ENCODE measurements at places on chromosomes 1 and 21.

DNA sequence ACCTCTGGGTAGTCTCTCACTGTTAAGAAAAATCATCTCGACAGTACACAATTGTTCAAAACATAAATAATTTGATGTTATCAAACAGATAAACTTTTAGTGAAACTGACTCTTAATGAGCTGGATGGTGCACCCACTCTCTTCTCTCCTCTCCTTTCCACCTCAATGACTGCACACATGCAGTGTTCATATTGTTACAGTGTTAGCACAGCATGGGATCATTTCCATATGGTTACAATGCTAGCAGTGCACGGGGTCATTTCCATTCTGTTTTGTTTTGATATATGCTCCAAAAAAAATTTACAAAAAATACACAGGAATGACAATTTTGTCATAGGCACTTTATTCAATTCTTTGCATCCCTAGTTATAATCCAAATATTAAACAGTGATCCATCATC is 26.4 kb upstream of the RNF187 start:
- DNase-seq, result no peak

- no peak for DNase-seq
Observed at GRCh38 chr1:53804791-53805505, 33.1 kb downstream of the NDC1 start.

DNA sequence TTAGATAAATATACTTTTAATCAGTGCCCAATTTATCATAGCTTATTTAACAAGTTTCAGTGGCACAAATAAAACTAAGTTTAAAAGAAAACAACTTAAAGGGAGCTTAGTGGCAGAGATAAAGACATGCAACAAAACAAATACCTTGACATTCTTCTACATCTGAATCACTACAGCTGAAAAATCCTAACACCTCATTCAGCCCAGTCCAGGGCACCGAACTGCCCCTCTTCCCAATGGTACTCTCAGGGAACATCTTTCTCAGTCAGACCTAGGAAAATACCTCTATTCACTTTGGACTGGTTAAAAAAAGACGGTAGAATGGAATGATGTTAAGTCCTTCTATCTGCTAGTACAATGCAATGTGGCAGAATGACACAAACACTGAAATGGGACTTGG is 8.3 kb downstream of the OTUD7B start:
- no peak for DNase-seq

- no peak for DNase-seq
Observed at GRCh38 chr1:222370913-222371675, 176.8 kb downstream of the HHIPL2 start.

DNA sequence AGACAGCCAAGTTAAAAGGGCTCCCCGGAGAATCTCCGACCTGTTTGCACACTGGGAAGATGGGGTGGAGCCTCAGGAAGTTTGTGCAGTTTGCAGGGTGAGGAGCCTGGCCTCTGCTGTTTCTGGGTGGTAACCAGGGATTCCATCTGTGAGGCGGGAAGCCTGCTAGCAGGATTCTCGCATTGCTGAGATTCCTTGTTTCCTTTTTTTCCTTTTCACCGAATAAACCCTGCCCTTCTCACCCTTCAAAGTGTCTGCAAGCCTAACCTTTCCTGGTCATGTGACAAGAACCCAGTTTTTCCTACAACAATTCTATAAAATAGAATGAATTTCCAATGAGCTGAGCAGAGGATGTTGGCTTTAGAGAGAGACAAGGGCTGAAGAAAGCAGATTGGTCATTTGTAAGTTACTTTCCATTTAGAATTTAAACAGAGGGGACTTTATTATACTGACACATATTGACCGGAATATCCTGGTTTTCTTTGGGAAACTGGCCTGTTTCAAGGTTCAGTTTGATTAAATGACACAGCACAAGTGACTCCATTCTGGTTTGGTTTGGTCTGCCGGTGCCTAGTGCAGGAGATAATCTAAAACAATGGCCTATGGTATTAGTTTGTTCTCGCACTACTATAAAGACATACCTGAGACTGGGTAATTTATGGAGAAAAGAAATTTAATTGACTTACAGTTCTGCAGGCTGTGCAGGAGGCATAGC is 48.7 kb upstream of the DNAH14 start:
- DNase-seq, result no peak

GRCh38 chr1:114764689-114765088 is 6.9 kb upstream of the CSDE1 start:
- no peak for DNase-seq

- no peak for DNase-seq
Observed at GRCh38 chr1:17120962-17121837, 1.9 kb upstream of the PADI2 start.

DNA sequence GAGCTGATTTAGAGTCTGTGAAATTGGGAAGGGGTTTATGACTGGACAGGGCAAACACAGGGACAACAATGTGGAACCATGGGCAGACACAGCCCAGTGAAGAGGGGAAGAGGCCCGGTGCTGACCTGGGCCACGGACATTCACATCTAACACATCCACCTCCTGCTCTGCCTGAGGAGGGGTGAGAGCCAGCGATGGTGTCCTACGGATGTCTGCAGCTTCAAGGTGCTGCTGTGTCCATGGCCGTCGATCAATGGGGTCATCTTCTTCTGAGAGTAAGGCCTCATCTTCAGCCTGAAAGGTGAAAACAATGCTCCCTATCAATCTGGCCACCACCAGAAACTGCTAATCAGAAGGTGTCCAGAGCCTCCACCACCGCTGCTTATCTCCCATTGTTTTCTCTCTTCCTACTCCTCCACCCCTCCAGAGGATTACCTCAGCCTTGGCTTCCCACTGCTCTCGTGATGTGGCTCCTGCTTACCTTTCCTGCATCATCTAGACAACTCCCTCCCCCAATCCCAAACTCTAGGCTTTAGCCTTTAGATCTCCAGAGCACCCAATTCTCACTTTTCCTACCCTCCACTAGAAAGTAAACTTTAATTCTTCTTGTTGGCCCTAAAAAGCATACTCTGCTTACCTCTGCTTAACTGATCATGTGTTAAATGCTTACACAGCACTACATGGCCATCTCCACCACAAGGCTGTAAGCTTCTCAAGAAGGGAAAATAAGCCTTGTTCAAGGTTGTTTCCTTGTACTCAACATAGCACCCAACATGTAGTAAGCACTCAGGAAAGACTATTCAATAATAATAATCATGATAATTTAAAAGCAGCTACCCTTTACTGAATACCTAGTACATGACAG is 24.0 kb upstream of the ADAM30 start:
- no peak for DNase-seq

- DNase-seq, result no peak
Observed at GRCh38 chr1:224359207-224359606, 2.5 kb downstream of the CNIH4 start.

GRCh38 chr1:87358219-87358618 is 29.5 kb downstream of the LMO4 start:
- no peak for DNase-seq

DNA sequence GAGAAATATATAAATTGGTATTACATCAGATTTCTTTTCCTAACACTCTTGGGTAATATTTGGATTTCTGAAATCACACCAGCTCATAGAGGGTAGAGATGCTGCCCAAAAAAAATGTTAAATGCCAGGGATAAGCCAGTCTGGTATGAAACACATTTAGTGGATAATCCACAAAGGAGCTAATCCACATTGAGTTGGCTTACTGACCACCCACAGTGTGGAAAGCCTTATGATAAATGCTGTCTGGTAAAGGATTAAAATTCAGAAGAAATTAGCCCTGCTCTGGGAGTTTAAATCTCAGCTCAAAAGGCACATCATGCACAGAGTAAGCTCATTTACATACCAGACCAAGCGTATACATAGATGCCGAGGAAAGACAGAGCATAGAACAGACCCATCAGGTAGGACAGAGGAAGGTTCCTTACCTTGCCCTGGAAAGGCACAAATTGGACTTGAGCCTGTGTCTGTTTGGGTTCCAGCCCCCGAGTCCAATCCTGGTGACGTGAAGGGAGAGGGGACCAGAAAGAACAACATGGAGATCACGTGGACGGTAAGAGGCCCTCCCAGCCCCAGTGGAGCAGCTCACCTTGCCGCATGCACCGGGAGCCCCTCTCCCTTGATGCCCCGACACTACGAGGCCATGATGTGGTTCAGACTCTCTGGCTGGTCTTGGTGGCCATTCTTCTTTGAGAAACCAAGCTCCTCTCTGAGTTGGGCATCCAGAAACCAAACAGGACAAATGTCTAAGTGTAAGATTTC is 62.9 kb upstream of the CNTN2 start:
- no peak for DNase-seq

DNA sequence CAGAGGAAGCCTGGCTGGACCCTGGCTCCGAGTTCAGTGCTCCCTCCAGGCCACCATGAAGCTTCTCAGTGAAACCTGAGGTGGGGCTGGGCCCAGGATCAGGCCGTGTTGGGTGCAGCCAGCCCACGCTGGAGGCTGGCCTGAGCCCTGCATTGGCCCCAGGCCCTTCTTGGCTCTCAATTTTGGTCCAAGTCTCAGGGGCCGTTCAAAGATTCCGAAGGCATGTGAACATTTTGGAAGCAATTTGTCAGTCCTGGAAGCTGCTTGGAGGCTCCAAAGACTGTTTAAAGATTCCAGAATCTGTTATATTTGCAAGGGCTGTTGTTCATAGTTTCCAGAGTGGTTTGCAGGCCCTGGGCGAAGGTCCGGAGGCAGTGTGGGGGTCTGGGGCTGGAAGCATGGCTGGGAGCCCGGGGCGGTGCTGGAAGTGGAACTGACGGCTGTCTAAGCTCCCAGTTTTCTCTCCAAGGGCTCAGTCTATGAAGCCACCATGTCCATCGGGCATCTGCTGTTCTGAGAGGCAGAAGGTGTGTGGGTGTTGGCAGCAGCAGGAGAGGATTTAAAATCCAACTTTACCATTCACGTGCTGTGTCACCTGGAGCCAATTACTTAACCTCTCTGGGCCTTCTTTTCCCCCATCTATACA is 104.9 kb downstream of the EPHB2 start:
- DNase-seq, result no peak

GRCh38 chr1:228205526-228206436 is 2.1 kb upstream of the OBSCN start:
- no peak for DNase-seq

DNA sequence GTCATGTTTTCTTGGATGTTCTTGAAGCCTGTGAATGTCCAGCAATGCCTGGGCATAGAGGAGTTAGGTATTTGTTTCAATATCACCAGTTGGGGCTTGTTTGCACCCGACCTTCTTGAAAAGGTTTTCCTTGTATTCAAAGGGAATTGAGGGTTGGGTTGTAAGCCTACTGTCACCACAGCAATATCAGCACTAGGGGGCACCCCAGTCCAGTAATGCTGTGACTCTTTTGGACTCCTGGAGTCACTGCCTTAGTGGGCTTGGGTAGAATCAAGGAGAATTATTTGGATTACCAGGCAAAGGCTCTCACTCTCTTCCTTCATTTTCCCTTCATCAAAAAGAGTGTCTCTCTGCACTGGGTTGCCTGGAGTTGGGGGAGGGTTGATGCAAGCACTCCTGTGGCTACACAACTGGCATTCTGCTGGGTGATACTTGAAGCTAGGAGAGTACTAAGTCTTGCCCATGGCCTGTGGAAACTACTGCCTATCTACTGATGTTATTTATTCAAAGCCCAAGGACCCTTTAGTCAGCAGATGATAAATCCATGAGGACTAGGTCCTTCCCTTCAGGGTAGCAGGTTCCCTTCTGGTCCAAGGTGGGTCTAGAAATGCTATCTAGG is 34.5 kb downstream of the OR10R2 start:
- DNase-seq, result peak; percentile 37

DNA sequence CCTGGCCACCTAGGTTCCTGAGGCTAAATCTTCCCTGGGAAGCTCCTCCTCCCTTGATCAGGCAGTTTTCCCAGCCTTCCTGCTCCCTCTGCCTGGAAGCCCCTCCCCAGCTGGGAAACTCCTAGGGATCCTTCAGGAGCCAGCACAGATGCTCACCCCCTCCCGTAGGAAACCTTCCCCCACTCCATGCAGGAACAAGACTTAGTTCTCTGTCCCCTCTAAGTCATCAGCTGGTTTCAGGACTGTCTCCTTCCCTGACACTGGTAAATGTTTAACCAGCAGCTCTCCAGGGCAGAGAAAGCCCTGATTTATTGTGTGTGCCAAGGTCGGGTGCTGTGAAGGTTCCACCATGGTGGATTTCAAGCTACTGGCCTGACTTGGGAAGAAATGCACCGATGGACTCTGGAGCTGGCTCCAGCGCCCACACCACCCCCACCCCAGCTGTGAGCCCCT is 25.0 kb downstream of the TTC39A start:
- DNase-seq, result no peak

- no peak for DNase-seq
Observed at GRCh38 chr21:45950740-45951515, 30.6 kb upstream of the COL6A1 start.

- DNase-seq, result no peak
Observed at GRCh38 chr1:174982971-174983689, 16.6 kb upstream of the CACYBP start.

DNA sequence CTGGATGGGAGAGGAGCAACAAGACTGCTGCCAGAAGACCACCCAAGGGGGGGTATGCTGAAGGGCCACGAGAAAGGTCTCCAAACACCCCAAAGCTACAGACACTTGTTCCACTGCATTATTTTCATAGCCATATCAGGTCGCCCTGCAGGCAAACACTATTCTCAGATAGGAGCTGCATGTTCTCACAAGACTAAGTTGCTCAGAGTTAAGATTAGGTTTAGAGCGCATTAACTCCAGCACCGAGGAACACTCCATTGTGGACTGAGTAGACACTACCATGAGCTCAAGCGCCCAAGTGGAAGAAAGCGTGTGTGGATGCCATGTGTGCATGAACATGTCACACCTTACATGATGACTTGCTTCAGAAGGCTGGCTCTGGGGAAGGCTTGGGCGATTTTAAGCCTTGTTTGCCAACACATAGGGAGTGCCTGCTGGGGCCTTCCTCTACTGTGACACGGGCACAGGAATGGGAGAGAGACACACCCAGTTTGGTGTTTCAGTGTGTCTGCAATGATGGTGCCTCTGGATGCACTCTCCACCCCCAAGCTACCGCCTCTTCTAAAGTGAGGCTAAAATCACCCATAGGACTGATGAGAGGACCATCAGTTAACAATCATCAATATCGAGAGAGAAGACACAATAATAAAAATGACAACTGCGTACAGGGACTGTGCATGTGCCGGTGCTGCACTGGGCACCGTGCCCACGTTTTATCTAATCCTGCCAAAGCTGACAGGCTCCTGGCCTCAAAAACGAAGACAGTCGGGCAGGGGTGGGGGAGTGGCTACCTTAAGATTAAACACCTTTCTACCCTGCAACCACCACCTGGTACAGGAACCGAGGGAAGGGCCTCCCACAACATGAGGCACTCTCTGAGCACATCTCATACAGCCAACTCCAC is 34.9 kb downstream of the SSBP3 start:
- no peak for DNase-seq

DNA sequence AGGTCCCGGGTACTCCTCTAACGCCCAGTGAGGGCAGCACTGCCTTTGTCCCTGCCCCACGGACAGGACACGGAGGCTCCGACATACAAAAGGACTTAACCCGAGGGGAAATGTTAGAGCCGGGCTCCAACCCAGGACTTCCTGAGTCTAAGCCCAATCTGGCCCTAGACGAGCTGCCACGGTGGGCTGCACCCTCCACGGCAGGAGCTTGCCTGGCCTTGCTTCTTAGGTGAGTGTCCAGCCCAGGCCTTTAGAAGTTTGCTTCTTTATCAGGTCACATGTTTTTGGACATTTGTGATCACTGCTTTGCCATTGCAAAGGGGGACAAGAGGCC is 11.0 kb upstream of the TMEM200B start:
- no peak for DNase-seq
